ENCODE measurements at places on chromosomes 4 and X.
A peak's percentile ranks its signal among the peaks of the same experiment; 100 is the strongest.

DNA sequence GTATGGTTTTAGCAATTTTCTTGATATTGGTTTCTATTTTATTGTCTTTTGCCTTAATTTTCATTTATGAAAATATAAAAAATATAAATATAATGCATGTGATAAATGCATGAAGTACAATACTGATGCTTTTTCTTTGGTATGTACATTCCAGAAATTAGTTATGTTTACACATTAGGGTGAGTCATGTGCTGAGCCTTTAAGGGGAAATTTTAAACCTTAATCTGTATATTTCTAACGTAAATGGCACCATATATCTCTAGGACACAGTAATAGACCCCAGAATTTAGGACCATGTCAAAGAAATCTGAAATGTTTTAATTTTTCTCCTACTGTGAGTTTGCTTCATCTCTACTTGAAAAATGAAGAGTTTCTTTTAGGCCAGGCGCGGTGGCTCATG, 117.8 kb upstream of the SPRY1 start:
- DNase-seq = no peak

- no peak for DNase-seq
Observed at GRCh38 chr4:116321471-116321870, 763.9 kb downstream of the TRAM1L1 start.

DNA sequence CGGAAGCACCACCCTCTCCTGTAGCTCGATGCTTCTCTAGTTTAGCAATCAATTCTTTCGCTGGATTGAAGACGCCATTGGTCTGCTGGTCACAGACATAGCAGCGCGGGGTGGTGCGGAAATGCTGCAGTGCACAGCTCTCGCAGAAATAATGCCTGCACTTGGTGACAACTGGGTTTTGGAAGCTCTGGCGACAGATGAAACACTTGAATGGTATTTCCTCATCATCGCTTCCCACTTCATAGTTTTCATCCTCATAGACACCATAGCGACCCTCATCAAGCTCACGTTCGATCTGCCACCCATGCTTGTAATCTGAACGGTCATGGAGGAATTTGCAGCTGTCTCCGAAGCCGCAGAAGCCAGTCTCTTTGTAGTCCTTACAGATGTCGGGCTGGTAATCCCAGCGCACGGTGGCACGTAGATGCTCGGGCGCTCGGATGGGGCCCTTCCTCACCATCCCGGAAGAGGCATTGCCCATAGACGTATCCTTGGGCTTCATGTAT, 854 bp downstream of the RNF113A start:
- peak; percentile 8 for DNase-seq

DNA sequence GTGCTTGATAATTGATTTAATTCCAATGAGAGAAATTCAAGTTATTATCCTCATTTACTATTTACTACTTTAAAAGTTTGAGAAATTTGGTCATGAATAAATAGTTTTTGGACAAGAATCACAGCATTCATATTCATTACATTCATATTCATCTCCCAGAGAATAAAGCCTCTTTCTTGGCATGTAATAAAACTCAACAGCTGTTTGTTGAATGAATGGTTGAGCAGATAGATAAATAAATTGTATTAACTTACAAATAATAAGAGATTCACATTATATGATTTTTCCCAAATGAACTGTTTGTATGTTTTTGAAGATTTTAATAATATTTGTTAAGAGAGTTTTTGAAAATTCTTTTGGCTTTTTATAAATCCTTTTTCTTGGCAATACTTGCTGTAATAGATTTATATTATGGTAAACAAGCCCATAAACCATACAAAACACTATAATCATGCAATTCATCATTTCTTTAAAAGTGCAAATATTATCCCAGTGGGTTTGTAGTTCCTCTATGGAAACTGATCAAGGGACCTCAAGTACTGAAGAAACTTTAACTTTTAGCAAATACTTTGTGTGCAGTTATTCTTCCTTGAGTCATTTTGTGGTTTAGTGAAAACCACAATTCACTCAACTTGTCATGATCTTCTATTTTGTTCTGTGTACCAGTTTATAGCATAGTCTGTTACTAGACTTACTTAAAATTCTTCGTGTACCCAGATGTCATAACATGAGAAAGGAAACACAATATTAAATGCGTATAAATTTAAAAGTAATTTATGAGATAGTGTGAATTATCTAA, 371.8 kb downstream of the ADGRL3 start:
- DNase-seq = no peak

- no peak for DNase-seq
Observed at GRCh38 chr4:40458109-40458508, 123.0 kb downstream of the CHRNA9 start.

GRCh38 chr4:40134206-40134917, 62.5 kb upstream of the RHOH start:
- no peak for DNase-seq

GRCh38 chr4:79177388-79177787, 148.5 kb downstream of the NAA11 start:
- DNase-seq = no peak

- no peak for DNase-seq
Observed at GRCh38 chrX:97629597-97629985, 745.9 kb downstream of the RPA4 start.

GRCh38 chr4:153809307-153809706, 20.4 kb upstream of the SFRP2 start:
- DNase-seq = peak; percentile 55

DNA sequence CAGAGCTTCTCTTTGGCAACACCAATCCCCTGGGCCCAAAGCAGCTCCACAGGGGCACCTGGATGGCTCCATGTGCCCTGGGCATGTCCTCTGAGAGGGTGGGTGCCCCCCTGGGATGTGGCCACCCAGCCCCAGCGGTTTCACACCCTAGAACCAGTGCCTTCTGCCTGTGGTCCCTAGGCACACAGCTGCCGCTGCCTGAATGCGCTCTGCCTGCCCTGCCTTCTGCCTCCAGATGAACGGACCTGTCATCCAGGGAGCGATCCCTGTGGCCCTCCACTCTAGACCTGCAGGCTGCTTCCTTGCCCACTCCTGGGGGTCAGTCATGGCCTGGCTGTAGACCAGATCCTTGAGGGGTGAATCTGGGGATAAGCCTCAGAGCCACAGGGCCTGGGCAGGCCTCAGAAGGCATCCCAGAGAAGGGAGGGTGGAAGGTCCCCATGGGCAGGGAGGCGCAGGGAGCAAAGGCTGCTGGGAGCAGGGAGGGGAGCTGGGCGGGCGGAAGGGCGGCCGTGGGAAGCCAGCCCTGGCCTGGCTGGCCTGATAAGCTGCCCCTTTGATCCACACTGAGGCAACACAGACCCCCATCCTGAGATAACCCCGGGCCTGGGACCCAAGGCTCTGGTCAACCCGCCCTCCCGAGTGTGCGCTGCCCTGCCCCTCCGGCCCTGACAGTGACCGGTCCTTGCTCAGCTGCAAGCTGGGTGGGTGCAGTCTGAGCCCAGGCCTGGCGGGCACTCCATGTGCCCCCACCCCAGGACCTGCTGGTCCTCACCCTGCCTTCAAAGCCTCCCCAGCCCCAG, 8.1 kb upstream of the FGFR3 start:
- DNase-seq = no peak

GRCh38 chr4:40473578-40474388, 138.7 kb downstream of the CHRNA9 start:
- no peak for DNase-seq

- DNase-seq = no peak
Observed at GRCh38 chr4:147409350-147409749, 71.5 kb upstream of the EDNRA start.

DNA sequence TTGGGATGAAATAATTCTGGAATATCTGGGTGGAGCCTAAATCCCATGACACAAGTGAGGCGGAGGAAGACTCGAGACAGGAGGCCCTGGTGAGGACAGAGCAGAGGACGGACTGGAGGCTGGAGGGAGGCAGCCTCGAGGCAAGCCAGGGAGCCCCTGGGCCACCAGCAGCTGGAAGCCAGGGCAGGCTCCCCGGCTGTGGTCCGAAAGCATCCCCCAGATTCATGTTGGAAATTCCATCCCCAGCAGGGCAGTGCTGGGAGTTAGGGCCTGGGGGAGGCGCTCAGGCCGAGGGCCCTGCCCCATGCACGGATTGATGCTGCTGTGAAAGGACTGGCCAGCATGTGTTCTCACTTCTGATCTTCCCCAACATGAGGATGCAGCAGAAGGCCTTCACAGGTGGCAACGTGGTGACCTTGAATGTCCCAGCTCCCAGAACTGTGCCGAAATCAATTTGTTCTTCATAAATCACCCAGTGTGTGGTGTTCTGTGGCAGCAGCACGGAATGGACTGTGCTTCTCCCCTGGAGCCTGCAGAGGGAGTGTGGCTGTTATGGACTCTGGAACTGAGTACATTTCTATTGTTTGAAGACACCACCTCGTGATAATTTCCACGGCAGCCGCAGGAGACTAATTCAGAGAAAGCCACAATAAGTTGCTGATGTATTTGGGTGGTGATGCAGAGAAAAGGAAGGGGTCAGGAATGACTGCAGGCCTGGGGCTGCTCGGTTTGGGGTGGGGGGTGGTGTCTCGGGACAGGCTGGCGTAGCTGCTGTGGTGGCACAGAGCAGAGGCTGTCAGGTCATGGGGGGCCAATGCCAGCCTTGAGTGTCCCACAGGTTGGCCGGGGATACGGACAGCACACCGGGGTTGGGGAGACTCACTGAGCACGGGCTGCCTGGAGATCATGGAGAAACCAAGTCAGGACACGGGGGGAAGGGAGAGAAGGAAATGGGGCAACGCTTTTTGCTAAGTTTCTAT, 56.9 kb downstream of the PCGF3 start:
- DNase-seq = no peak

DNA sequence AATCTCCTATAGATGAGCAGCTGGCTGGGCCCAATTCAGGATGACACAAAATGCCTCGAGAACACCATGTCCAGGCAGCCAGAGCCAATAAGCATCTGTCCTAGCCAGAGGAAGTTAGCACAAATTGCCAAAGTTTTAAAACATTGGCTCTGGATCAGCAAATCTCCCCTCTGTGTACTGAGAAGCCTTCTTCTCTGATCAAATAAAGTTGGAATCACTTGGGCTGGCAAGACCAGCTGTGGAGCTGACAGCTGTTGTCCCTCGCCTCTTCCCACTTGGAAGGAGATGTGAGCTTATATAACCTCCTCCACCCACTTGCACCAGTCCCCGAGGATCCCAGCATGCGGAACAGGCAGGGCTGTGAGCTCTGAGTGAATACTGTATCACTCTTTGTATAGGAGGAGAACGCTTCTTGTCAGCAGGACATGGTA, 183.9 kb downstream of the OPHN1 start:
- no peak for DNase-seq

DNA sequence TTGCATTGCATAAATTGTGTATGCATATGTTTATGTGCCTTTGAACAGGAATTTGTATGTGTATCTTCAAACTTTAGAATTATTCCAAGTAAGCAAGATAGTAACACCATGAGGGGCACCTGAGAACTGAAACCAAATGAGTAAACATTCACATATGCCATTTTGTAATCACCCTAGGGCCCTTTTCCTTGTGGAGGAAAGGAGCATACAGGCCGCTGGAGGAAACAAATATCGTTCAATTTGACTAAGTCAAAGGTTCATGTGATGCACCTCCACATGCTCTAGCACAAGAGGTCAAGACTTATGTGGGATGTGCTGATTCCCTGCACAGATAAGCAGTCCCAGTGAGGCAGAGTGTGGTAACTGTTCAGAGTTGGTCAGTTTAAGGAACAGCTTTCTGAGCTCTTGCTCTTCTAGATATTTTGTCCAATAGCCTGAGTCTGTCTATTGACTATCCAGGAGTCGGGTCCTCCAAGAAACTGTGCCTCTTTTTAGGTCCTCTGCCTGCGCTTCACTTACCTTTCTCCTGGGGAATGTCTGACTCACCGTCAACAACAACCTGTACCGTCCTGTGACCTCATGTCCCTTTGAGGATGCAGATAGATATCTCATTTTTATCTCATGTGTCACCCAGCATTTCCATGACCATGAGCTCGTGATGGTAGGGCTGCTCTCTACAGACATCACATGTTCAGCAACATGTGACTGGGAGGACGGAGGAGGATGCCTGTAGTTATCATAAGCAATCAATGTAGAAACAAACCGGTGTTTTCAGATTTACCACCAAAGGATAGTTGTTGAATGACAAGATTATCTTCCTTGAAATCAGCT, 196.9 kb downstream of the NWD2 start:
- no peak for DNase-seq

DNA sequence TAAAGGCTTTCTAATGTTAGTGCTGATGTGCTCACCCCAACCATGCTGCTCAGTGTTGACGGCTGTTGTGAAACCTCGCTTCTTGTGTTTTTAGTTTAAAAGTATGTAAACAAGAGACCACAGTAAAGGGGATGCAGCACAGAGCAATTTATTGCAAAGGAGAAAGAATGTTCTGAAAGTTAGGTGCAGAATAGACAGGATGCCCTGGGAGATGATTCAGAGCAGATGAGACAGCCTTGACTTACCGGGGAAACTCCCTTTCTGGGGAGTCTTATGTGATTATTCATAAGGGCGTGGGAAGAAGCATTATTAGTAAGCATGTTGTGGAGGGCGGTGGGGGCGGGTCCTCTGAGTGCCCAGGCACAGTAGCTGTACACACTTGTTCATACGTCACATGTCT, 47.7 kb downstream of the EVC start:
- DNase-seq = no peak

All from stimulated activated naive CD8-positive, alpha-beta T cell treated with anti-CD3 and anti-CD28 coated beads, Interleukin-15, amount 100 ng/mL, for 72 hours (primary cell).